ENCODE measurements at places on chromosomes 6 and 20.

- no peak for DNase-seq
Measured at GRCh38 chr6:22928775-22929174, 359.4 kb downstream of the HDGFL1 start.

GRCh38 chr6:35471836-35472345, 3.7 kb downstream of the RPL10A start:
- DNase-seq, result no peak

DNA sequence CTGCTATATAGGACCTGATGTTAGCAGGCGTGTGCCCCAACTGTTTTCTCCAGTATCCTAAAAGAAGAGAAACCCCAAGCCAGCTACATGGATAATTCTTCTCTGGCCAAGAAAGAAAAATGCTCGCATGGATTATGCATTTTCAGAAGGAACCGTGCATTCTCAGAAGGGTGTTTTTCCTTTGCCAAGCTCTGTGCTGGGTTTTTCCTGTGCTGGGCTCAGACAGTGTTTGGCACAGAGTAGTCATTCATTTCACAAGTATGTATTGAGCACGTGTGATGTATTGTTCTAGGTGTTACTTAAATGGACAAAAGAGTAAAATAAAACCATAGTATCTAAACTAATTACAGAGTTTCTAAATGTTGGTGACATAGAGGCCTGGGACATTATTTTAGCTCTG, 62.7 kb upstream of the ZNF133 start:
- no peak for DNase-seq

GRCh38 chr6:32794510-32794909, 22.3 kb downstream of the HLA-DOB start:
- peak; percentile 83 for DNase-seq

DNA sequence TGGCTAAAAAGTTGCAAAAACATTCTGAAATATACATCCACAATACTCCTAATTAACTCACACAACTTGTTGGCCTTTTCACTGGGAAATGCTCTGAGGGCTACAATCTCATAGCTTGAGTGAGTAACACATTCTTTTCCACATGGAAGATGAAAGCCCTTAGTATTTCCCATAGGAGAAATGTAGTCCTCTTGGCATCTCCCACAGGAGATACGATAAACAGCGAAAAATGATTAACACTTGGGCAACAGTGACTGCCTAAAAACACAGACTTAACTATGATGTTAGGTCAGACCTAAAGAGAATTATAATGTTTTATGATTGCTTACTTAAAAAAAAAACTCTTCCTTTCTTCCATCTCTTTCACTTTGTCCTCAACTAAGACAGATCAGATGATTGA, 9.0 kb downstream of the MYLK4 start:
- DNase-seq, result no peak

DNA sequence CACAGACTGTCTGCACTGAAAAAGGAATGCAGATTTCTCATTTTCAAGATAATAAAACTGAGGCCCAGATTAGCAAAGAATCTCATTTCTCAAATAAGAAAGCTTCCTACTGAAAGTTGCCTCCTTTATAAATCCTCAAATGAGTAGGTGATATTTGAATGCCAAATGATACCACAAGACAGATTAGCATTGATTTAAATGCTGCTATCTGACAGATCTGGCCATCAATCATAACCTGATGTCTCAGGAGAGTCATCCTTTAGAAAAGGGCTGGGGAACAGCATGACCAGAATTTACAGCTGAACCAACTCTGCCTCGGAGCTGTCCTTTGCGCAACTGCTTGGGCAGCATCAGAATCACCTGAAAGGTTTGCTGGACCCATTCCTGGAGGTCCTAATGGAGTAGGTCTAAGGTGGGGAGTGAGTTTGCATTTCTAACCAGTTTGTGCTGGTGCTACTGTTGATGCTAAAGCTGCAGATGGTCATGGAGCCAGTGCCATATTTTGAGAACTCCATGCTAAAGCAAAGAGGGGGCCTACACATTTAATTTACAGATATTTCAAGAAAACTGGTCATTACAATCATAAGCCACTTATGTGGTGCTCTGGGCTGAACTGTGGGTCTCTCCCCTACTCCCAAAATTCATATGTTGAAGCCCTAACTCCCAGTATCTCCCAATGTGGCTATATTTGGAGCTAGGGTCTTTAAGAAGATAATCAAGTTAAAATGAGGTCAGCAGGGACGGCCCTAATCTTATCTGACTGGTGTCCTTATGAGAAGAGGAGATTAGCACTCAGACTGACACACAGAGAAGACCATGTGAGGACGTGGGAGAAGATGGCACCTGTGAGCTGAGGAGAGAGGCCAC, 295.5 kb upstream of the JARID2 start:
- DNase-seq, result no peak

- DNase-seq, result no peak
Measured at GRCh38 chr6:155215906-155216305, 47.9 kb upstream of the CLDN20 start.

DNA sequence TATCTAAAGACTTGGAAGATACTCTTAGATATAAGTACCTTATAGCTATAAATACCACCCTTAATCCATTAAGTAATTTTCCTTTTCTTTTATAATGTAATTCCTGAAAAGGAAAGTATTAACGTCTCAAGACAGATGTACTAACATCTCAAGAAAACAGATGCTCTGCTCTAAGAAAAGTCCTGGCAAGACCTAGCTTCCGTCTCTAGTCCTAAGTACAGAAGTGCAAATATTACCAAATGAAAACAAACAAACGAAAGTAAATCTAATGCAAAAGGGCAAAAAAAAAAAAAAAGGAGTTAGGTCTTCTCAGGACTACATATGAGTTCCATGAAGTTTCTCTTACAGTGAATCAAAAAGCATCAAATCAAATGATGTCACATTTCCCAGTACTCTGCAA, 106.8 kb upstream of the PDE10A start:
- DNase-seq, result no peak

GRCh38 chr6:24428615-24429014, 25.9 kb downstream of the MRS2 start:
- peak; percentile 5 for DNase-seq

- DNase-seq, result no peak
Measured at GRCh38 chr6:90184334-90185298, 112.0 kb downstream of the BACH2 start.

DNA sequence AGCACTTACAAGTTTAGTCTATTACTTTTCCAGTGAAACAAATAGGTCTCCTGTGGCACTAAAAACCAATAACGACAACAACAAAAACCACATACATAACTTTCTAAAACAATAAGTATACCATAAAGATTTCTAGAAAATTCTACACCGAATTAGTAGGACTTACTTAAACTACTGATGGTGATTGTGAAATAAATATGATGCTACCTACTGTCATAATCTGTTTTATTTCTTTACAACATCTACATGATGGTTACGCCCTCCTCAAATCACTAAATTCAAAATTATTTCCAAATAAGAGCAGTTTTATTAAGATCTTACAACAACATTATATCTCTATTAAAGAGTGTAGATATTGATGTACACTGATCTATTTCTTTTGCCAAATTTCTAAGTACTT, 147.0 kb downstream of the DST start:
- DNase-seq, result no peak

GRCh38 chr6:27514906-27515495, 42.1 kb upstream of the ZNF184 start:
- DNase-seq, result no peak

DNA sequence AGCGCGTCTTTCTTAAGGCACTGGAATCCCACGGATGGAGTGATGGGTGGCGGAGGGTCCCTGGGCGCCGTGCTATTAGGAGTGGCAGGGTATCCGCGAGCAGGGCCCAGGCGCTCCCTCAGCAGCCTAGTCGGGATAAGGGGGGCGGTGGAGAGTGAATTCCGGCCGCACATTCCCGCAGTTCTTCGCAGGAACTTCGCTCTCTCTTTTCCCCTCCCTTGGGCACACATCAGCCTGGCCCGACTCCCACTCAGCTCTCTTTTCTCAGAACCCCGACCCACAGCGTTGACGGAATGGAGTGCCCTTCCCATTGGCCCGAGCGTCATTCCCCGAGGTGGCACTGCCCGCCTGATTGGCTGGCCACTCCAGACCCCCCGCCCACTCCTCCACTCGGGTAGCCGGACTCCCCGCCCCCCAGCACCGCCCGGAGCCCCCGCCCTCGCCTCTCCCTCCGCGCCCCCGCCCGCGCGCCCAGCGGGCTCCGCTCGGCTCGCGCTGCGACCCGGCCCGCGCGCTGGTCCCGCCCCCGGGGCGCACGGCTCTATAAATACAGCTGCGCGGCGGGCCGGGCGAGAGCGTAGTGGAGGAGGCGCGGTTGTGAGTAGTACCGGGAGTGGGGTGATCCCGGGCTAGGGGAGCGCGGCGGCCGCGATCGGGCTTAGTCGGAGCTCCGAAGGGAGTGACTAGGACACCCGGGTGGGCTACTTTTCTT, at the start of gene ID4:
Gene ID4, plus strand, starts transcription at position 572 of the 712 bp plus-strand sequence. CDS start 385 bp downstream, outside the sequence.
- no peak for DNase-seq

DNA sequence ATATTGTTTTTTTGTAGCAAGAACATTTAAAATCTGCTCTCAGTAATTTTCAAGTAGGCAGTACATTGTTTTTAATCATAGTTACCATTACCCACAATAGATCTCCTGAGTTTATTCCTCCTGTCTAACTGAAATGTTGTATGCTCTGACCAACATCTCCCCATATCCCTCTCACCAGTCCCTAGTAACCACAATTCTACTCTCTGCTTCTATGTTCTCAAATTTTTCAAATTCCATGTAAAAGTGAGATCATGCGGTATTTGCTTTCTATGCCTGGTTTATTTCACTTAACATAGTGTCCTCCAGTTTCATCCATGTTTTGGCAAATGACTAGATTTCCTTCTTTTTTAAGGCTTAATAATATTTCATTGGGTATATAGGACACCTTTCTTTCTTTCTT, 300.5 kb downstream of the KCNQ5 start:
- DNase-seq, result no peak

- no peak for DNase-seq
Measured at GRCh38 chr20:57809661-57810172, 99.9 kb upstream of the PMEPA1 start.

GRCh38 chr6:99216959-99217358, 132.5 kb downstream of the FAXC start:
- DNase-seq, result no peak

DNA sequence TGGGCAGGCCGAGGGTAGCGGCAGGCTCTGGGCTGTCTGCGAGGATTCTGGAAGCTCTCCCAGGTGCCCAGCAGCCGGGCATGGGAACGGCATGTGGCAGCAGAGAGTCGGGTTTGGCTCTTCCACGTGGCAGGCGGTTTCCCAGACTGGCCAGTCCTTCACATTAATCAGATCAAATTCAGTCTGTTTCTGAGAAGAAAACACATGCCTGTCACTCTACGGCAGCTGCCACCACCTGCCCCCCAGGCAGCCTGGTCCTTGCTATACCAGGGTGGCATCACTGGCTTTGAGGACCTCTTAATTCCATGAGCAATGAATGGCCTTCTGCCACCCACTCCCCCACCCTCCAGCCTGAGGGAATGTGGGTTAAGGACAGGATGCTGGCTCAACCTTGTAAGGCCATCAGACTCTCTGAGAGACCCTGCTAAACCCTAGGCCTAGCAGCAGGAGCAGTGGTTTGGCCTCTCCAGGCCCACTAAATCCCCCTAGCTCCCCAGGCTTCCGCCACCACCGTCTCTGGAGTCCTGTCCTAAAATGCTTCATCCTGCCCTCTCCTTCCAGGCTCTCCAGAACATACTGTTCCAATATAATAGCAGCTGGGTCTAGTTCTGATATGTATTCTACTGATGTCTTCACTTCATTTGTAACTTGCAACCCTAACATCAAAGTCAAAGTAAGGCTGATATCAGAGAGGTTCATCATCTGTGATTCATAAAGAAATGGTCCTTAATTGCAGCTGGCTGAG, 47.8 kb downstream of the PLCG1 start:
- DNase-seq, result no peak

DNA sequence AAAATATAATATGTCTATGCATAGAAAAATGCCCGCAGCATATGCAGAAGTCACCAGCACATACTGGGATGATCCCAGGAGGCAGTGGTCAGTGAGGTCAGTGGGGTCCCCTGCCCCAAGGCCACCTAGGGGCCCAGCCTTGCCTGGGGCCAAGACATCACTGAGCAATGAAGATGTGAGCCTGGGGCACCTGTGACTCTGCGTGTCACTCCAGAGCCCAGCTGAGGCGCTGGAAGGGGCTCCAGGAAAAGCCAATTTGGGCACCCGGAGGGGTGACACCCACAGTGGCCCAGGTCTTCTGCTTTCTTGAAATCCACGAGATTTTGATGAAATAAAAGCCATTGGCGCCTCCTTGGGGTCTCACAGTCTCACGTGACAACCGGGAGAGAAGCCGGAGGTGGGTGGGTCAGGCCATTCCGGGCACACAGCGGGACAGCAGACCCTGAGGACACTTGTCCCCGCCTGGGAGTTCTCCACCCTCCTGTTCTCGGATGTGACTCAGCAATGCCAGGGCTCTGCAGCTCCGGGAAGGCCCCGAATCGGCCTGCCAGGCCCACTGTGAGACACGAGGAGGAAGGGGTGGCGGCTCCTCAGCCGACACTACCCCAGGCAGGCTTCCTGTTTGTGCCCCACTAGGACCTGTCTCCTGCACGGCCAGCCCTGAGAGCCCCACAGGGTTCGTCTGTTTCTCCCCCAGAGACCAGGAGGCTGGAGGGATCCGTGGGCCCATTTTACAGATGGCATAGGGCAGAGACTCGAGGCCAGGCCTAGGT, 24.4 kb upstream of the SLCO4A1 start:
- peak; percentile 98 for DNase-seq

DNA sequence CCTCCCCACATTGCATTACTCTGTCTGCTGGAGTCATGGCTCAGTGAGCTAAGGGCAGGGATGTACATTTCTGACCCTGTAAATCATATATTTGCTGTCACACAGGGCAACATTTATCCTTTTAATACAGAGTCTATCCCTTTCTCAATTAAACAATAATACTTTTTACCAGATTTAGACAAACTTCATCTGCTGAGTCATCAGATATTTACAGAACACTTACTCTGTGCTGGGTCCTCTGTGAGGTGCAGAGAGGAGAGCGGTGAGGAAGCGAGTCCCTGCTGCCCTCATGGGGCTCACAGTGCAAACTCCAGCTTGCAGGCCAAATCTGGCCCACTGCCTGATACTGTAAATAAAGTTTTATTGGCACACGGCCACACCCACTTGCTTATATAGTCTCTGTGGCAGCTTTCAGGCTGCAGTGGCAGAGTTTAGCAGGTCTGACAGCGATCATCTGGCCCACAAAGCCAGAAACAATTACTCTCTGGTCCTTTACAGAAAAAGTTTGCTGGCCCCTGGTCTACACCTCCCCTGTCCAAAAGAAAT, 144.5 kb downstream of the CDH26 start:
- no peak for DNase-seq

DNA sequence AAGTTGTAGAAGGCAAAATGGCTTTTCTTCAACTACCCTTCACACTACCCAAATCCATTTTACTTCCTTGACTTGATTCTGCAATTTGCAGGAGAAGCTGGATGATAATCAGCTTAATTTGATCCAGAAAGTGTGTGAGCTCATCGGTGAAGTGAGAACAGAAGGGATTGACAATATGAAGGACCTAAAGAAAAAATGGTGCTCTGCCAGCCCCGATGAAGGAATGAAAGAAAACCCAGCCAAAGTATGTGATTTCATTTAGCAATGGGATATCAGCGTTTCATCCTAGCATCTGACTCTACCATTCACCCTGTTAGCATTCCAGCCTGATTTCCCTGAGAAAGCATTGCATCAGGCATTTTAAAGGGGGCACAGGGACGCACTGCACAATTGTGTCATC, 41.5 kb downstream of the CD164 start:
- DNase-seq, result no peak
